T-cell (primary cell): ENCODE measurements at places on chromosomes 11 and 22. TPM values are rescaled to one million over a fixed set of nuclear protein-coding genes. Genes with fewer than 3 reads are reported as not detected.

Gene SYTL2
- total RNA-seq = 19.8 TPM

Gene SYT13
- total RNA-seq = 0.03 TPM

Gene BIRC3
- 82.6 TPM for total RNA-seq

Gene OR2D2
- total RNA-seq = not detected

Gene MAJIN
- 0.89 TPM for total RNA-seq

Gene MMP13
- total RNA-seq = not detected

Gene IGSF22
- total RNA-seq = 2.4 TPM

Gene MGAT3
- 2.3 TPM for total RNA-seq

Gene SPDYC
- not detected for total RNA-seq

Gene SERPING1
- total RNA-seq = 2.8 TPM

Gene SERHL2
- total RNA-seq = 0.70 TPM

Gene RBFOX2
- 1.4 TPM for total RNA-seq

Gene KLHL35
- 2.9 TPM for total RNA-seq

Gene CDK2AP2
- 79.9 TPM for total RNA-seq

Gene NEFH
- 0.47 TPM for total RNA-seq

Gene LIMK2
- total RNA-seq = 31.1 TPM

Gene IFITM1
- total RNA-seq = 201 TPM

Gene PNPLA3
- total RNA-seq = 0.26 TPM

Gene PATE2
- total RNA-seq = not detected

Gene CD3E
- 659 TPM for total RNA-seq

Gene PRDX5
- total RNA-seq = 48.2 TPM

Gene RHOD
- total RNA-seq = 0.88 TPM

Gene OR2AT4
- total RNA-seq = not detected

Gene TESMIN
- total RNA-seq = 6.1 TPM

Gene SLC22A6
- not detected for total RNA-seq

Gene CSKMT
- 14.8 TPM for total RNA-seq

Gene KCNQ1OT1
- 0.41 TPM for total RNA-seq

Gene NRXN2
- total RNA-seq = not detected

Gene SHISAL1
- not detected for total RNA-seq

Gene FAM83F
- 0.79 TPM for total RNA-seq

Gene PHF21B
- not detected for total RNA-seq

Gene OR52L1
- total RNA-seq = not detected

Gene RFPL1
- total RNA-seq = not detected

Gene NUCB2
- 43.6 TPM for total RNA-seq

Gene ASPHD2
- 4.6 TPM for total RNA-seq

Gene LIPT2
- total RNA-seq = 15.7 TPM

Gene E2F8
- total RNA-seq = 0.50 TPM

Gene ESRRA
- total RNA-seq = 26.8 TPM

Gene OR8A1
- not detected for total RNA-seq

Gene SCGB2A2
- not detected for total RNA-seq

Gene BLID
- total RNA-seq = not detected

Gene ADSL
- 77.2 TPM for total RNA-seq

Gene OR8H2
- not detected for total RNA-seq

Gene RIMBP3C
- not detected for total RNA-seq

Gene ZBED4
- 16.7 TPM for total RNA-seq

Gene GGT1
- 19.8 TPM for total RNA-seq

Gene SPTBN2
- 0.92 TPM for total RNA-seq

Gene SSTR3
- 6.9 TPM for total RNA-seq

Gene NPAS4
- not detected for total RNA-seq

Gene HORMAD2
- not detected for total RNA-seq

Gene CD82
- 56.3 TPM for total RNA-seq

Gene RAB36
- total RNA-seq = 0.85 TPM

Gene ST14
- total RNA-seq = 1.5 TPM
